ENCODE measurements at places on chromosomes 6 and 20.

GRCh38 chr6:146913842-146914488, 290.3 kb upstream of the STXBP5 start:
- no peak for DNase-seq

DNA sequence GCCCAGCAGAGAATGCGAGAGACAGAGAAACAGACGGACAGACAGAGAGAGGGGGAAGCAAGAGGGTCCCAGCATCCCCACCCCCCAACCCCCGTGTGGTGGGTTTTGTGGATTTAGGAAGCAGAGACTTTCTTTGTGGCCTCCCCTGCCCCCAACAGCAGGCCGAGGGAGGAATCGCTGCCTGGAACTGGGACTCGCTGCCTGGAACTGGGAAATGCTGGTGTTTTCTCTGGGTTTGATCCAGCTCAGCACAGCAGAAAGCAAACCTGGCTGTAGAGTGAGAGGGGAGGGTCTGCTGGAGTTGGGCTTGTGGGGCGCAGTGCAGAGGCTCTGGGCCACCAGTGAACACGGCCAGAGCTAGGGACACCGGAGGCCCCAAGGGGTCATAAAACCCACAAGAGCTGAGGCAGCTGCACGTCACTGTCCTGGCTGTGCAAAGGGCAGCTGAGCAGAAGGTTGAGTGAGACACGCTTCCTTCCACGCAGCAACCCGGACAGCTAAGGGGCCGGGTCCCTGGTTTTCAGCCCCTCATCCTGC, 181.8 kb downstream of the TAF4 start:
- no peak for DNase-seq

GRCh38 chr6:89145091-89145955, 532 bp upstream of the PM20D2 start:
- peak; percentile 5 for DNase-seq

GRCh38 chr20:32823078-32823477, 3.3 kb downstream of the MAPRE1 start:
- peak; percentile 4 for DNase-seq

DNA sequence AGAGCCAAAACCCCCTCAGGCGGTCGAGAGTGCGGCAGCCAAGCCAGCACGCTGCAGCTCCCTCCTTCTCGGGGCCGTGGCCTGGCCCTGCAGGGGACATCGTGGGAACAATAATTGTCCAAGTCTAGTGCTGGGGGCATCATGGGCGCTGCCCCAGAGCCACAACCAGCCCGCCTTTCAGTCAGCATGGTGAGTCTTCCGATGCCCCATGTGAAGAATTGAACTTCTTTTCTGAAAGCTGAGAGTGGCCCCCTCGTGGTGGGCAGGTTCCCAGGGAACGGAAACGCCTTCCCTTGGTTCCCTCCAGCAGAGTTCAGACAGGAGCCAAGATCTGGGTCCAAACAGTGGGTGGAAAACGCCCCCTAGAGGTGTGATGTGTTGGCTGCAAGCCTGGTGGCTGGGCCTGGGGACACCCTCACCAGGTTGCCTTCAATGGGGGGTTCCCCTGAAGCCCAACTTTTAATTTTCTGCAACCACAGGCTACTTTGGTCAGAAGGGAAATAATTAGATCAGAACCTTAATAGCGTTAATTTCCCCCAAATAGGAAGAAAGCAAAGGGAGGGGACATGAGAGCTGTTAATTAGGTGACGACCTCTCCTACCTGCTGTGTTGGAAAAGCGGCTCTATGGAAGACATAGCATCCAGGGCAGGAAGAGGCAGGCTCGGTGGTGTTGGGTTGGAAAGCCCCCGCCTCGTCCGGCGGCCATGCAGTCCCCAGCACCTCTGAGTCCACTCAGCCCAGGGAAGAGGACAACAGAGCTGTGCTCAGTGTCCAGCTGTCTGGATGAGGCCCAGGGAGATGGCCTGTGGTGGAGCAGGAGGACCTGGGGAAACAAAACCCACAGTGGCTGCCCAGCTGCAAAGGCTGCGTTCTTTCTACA, 4.7 kb upstream of the MRGBP start:
- peak; percentile 67 for DNase-seq

DNA sequence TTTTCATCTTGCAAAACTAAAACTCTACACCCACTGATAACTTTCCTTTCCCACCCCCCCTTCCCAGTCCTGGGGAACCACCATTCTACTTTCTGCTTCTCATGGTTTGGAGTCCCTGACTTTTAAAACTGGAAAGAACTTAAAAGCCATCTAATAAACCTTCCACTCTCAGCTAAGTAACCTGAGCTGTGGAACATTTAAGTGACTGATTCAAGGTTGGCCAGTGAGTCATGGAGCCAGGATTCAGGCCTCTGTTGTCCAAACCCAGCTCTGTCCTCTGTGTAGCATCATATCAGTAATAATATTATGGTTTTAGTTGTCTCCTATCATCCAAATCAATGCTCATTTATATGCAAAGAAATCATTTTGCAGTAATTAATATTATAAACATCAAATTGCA, 176.0 kb upstream of the NT5E start:
- DNase-seq, result no peak

DNA sequence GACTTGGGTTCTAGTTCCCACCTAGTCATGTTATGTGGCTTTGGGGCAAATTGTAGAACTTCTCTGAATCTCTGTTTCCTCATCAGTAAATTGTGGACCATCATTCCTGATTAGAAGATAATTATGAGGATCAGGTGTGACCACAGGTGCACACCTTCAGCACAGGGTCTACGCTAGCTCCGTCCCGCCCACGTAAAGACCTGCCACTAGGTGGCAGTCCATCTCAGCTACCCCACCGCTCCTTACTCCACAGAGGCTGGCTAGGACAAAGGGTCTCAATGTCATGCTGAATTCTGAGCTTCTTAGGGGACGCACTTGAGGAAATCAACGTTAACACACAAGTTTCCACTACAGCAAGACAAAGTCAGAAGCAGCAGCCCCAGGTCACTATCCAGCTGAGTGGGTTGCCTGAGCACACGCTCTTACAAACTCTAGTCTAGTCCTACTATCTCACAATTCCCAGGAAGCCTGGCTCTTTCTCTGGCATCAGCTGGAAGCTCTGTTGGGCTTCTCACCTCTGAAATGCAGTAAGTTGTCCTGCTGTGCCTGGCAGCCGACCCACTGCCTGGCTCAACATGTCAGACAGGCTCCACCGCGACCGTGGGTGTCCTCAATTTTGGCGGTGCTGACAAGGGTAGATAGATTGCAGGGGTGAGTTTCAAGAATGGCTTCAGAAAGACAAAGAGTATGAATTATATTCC, 2.0 kb upstream of the PLCG1 start:
- DNase-seq, result peak; percentile 53

- DNase-seq, result no peak
Observed at GRCh38 chr6:137610702-137611101, 116.5 kb upstream of the OLIG3 start.

GRCh38 chr6:112665114-112665513, 318.0 kb downstream of the RFPL4B start:
- no peak for DNase-seq

DNA sequence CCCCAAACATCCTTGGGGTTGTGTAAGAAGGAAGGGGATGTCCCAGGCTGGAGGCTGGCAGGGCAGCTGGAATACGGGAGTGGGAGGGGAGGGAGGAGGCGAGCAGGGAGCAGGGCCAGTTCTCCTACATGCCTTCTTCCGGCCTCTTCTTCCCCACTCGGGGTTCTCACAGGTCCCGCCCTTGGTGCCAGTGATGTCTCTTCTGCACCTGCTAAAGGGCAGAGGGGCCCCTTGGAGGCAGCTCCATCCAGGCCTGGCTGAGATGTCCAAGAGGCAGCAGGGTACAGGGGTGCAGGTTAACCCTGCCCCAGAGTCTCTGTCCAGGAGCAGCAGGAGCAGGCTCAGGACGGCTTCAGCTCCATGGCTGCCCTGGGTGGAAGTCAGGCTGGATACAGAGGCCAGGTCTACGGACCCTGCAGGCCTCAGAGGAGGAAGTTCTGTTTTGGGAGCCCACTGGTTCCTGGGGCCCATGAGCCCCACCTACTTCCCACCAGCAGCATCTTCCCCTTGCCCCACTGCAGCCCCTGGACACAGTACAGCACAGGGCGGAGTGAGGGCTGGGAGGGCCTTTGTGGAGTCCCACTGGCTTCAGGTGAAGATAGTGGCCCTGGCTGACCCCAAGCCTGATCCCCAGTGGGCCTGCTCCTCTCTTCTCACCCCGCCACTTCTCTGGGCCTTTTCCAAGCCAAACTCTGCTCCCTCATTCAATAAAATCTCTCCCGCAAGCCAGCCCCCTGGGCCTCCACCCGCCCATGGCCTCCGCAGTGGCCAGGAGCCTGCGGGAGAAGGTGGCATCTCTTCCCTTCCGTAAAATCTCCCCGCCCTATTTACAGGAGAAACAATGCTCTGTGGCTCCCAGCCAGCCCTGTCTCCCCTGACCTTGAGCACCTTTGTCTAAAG, 60.4 kb downstream of the YTHDF1 start:
- no peak for DNase-seq

GRCh38 chr6:2196079-2196679, 49.2 kb downstream of the GMDS start:
- peak; percentile 25 for DNase-seq

DNA sequence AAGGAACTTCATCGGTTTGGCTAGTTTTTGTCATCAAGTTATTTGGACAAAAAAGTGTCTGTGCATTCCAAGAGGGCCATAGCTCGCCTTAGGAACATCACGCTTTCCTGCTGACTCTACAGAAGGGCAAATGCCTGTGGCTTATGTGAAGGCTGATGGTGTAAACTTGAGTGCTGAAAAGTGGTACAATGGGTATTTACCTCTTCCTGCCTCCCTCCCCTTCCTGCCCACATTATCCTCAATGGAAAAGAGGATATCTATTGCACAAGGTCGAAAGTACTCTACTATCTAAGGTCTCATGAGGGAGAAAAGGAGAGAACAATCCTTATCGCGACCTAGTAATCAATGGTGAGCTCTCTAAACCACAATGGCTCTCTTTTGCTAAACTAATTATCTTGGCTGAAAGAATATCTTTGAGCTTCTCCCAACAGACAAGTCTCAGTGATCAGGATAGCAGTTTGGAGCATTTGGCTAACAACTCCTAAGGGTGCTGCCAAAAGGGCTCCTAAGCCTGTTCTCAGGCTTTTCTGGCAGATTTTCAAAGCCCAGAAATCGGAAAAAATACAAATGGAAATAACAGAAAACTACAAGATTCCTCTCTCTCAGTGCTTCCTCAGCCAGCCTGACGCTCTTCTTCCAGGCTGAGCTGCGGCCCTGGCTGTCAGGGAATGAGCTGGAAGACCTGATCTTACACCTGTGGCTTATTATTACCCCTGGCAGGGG, 42.6 kb upstream of the ENPP1 start:
- DNase-seq, result no peak

DNA sequence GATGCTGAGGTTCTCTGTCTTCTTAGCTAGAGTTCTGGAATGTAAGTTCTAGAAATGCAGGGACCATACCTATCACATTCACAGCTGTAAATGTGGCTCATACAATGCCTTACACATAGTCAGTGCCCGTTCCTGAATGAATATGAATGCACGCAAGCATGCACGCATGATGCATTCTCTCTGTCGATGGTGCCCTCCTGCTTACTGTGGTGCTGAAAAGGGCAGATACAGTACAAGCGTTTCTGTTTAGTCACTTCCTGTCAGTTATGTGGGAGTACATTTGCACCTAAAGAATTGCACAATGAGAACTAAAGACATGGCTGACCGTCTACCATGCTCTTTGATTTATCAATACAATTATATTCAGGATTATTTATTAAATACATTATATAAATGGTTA, 152.2 kb upstream of the SOX4 start:
- DNase-seq, result no peak

DNA sequence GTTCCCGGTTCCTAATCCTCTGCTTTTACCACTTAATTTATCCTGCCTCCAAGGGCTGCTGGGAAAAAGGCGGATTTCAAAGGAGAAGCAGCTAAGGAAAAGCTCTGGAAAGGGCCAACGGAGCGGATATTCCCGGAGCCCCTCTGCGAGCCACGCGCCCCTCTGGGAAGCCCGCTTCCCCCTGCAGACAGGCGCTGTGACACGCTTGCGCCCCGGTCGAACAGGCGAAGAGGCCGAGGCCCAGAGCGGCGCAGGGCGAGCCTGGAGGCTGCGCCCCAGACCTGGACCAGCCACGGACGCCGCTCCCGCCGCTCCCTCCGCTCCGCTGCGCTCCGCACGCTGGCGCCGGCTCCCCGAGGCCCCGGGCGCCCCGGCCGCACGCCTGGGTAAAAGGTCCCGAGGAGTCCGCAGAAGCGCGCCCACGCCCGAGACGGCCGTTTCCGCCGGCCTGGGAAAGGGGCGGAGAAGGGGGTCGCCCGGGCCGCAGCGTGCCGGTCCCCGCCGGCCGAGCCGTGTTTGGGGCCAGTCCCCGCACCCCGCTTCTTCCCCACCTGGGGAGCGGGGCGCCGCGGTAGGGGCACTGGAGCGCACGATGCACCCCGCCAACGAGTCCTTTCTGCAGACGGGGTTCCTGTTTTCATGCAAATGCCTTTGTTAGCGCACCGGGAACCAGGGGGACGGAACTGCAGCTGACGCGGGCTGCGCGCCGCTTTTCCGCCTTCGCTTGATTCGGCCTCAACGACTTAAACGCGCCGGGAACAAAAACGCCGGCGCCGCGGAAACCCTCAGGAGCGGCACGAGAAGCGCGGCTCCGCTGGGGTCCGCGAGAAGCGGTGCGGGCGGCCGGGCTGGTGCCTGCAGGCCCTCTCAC, 91.9 kb upstream of the SIRPA start:
- no peak for DNase-seq

GRCh38 chr6:147298461-147298860, 94.2 kb downstream of the STXBP5 start:
- DNase-seq, result no peak

All from activated T-cell treated with anti-CD3 and anti-CD28 coated beads for 4 hours (primary cell).